ENCODE measurements at places on chromosomes 4 and X.

DNA sequence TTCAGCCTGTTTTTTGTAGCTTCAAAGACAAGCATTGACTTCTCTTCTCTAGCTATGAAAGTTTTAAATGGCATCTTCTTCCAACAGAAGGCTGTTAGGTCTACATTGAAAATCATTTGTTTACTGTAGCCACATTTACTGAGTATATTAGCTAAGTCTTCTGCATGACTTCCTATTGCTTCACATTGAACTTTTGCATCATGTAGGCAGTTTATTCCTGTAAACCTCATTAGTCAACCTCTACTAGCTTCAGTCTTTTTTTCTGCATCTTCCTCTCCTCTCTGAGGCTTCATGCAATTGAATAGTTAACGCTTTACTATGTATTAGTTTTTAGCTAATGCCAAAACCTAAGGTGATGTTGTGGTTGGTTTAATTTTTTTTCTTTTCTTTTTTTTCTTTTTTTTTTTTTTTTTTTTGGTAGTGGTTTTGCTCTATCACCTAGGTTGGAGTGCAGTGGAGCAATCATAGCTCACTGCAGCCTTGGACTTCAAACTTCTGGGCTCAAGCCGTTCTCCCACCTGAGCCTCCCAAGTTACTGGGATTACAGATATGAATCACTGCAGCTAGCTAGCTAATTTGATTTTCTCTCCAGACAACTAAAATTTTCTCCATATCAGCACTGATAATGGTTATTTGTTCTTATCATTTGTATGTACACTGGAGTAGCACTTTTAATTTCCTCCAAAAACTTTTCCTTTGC is 3.4 kb downstream of the UGT2A3 start:
- DNase-seq: no peak

DNA sequence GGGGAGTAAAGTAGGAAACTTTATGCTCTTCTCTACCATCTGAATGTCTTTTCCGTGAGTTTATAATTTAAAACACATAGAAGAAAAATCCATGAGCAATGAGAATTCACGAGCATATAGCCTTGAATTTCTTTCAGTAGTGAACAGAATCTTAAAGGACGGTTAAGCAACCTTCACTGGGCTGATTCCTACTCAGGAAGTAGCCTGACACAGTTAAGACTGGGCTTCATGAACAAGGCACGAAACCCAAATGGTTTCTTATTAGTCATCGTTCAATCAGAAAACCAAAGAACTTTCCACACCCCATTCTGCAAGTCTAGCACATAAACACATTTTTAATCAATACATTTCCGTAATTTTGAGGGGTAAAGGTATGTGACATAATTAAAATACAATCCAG is 95.8 kb downstream of the SH3KBP1 start:
- DNase-seq: no peak

DNA sequence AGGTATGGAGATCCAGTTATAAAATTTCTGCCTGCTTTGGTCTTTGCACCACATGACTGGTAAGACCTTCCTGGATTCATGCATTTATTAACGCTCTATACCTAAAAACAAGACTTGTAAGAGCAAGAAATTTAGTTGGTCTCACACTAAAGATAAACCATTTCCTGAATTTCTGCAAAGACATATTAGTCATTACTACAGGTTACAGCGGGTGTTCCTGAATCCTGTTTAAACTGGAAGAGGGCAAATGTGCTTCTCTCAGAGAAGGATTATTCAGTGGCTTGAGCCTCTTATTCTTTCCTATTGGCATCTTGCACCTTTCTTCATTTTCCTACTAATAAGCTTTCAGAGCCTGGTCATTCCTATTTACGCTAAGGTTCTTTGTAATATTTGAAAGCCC is 397.6 kb upstream of the TENM3 start:
- DNase-seq: no peak

GRCh38 chrX:16278927-16279326 is 111.6 kb downstream of the MAGEB17 start:
- no peak for DNase-seq

DNA sequence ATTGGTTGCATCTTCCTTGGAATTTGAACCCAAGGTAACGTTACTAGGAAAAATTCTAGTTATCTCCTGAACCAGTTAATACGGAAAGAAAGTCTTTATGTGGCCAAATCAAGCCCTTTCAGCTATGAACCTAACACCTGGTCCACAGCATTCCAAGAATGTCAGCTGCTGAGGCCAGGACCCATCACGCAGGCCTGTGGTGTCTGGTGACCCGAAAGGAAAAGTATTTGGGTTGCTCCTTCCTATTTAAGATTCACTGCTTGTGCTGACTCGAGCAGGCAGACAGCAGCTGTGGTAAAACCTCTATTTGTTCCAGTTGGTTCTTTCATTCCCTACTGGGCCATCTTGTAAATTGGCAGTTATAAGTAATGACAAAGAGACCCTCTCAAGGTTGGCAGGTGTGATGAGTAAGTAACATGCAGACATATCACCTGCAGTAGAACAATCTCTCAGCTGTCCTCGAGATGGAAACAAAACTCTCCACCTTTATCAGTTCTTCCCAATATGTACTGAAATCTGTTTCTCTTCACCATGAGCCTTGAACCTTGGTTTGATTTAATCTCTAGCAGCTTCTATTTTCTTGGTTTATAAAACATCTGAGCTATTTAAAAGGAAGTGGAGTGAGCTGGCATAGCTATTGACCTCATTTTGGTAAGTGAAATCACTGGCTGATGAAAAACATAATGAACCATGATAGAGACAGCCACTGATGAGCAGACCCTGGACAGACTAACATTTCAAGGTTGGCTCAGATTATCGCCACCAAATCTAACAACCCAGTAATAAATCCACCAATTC is 182.1 kb upstream of the SMIM31 start:
- no peak for DNase-seq
